ENCODE measurements at places on chromosomes 7 and 10. TPM values are rescaled to one million over a fixed set of nuclear protein-coding genes. Genes with fewer than 3 reads are reported as not detected.
A peak's percentile ranks its signal among the peaks of the same experiment; 100 is the strongest.

The HTRA1 gene
- 30.8 TPM for total RNA-seq

- peaks cover 36% of the 10 kb centered on the region for H3K4me1 ChIP-seq
- H3K27me3 ChIP-seq, result no peaks in the 10 kb centered on the region
- H3K4me3 ChIP-seq, result no peak overlapping the region
- H3K27ac ChIP-seq, result peak overlapping the region; percentile 12
These were observed 54.9 kb downstream of the MET start for GRCh38 chr7:116726713-116727431.

GRCh38 chr10:12946372-12946771, 55.1 kb downstream of the CCDC3 start:
- no peak for DNase-seq
- no peaks in the 10 kb centered on the region for H3K27me3 ChIP-seq
- no peaks in the 10 kb centered on the region for H3K4me1 ChIP-seq
- no peaks in the 10 kb centered on the region for H3K36me3 ChIP-seq
- no peak overlapping the region for H3K4me3 ChIP-seq

- no peaks in the 10 kb centered on the region for H3K36me3 ChIP-seq
- H3K27ac ChIP-seq, result no peak overlapping the region
- no peaks in the 10 kb centered on the region for H3K27me3 ChIP-seq
- peaks cover 4% of the 10 kb centered on the region for H3K4me1 ChIP-seq
These were observed 188.8 kb upstream of the SVIL start for GRCh38 chr10:29823553-29824080.

Measured in psoas muscle (tissue), 8 donors.